ENCODE measurements at places on chromosomes 12 and 14.

DNA sequence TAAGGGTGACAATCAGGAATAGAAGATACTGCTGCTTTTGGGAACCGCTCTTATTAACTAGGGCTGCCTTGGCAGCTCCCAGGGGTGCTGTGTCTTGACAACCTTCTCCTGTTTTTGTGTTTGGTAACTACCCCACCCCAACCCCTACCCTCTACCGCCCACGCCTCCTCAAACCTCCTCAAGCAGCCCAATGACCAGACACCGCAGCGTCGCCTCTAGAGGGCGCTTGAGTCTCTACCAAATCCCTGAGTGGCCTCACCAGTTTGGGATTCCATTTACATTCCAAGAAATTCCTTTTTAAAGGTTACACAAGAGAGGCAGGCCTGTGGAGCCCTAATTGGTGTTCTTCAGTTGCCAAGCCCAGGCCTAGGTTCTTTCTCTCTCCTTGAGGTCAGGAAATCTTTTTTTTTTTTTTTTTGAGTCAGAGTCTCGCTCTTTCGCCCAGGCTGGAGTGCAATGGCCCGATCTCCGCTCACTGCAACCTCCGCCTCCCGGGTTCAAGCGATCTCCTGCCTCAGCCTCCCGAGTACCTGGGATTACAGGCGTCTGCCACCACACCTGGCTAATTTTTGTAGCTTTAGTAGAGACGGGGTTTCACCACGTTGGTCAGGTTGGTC lies 72.4 kb upstream of the USP44 start:
- peak; percentile 79 for DNase-seq

DNA sequence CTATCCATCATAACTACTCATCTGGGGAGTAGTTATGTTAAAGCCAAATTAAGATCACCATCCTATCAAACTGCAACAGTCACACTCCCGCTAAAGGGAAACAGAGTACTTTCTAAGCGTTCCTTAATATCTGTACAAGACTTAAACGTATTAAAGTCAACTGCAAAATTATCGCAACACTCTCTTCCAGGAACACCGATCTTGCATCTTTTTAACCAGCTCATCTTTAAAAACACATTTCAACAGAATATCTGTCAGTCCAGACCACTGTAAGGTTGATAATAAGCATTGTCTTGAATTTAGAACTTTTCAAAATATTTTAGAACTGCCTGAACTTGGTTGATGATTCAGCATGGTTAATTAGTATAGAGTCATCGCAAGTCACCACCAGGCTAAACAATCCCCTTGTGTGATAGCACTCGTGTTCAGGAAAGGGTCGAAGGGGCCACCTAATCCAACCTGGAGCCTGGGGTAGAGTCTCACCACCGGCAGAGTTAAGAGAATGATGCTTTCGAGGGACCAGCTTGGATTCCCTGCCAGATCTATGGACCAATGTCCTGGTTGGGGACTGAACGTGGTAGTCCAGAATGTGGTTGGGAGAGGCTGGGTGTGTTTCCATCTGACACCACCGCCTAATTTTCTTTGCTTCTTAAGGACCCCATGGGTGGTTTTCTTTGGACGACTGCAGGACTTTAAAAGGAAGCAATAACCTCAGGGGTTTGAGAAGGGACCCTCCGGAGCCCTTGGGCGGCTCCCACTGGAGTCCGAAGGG lies 890 bp downstream of the SPTLC2 start:
- peak; percentile 58 for DNase-seq

GRCh38 chr14:67875175-67876006 lies 55.8 kb downstream of the RAD51B start:
- no peak for DNase-seq

DNA sequence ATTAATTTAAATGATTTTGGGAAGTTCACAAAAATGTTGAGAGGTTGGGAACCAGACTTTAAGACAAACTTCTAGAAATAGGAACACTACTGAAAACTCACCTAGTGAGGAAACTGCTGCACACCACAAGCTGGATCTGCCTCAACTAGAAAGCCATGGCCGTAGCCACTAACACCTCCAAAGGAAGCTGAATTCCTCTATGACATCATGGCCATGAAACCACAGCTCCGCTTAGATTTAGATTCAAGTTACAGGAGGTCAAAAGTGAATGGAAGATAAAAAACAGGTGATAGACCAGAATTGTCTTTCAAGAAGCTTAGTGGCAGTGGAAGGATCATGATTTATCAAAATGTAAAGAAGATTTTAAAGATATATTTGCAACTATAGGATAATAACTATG lies 208.8 kb upstream of the ALG10 start:
- DNase-seq: no peak

DNA sequence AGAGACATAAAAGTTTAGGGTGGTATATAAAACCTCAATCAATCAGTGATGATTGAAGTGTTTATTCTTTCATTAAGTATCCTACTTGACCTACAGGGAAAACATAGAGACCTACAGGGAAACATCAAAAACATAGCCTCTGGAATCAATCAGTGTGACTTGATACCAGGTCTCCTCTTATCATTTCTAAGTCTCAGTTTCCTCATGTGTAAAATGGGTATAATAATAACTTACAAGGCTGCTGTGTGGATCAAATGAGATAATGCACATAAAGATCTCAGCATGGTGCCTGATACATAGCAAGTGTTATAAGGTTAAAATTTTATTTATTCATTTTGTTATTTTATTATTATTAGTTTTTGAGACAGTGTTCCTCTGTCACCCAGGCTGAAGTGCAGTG lies 22.2 kb upstream of the GNPTAB start:
- DNase-seq: no peak

- DNase-seq: no peak
Measured at GRCh38 chr12:100688451-100688864, 106.1 kb upstream of the ANO4 start.

GRCh38 chr12:44357494-44357893 lies 518.6 kb downstream of the NELL2 start:
- no peak for DNase-seq

DNA sequence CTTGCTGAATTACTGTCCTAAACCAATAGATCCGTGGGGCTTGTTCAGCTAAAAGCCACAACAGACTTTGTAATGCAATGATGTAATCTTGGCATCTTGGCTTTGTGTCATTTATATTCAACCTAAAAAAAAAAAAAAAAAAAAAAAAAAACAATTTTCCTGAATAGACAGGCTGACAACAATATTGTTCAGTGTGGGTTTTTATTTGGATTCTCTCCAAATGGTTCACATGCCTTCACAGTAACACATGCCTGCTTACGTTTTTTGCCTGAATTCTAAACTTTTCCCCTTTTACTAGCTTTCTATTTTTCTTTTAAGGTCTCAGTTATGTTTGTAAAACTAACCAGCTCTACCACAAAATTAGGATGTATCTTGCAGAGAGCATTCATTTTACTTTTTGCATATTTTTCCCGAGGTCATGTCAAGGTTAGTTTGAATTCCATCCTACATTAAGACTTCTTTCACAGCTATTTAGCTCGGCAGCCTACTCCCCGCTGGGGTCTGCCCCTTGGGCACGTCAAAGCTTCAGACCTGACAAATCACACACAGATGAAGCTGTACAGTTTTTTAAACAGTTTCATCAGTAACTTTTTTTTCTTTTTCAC lies 213.7 kb upstream of the NPAS3 start:
- peak; percentile 37 for DNase-seq

DNA sequence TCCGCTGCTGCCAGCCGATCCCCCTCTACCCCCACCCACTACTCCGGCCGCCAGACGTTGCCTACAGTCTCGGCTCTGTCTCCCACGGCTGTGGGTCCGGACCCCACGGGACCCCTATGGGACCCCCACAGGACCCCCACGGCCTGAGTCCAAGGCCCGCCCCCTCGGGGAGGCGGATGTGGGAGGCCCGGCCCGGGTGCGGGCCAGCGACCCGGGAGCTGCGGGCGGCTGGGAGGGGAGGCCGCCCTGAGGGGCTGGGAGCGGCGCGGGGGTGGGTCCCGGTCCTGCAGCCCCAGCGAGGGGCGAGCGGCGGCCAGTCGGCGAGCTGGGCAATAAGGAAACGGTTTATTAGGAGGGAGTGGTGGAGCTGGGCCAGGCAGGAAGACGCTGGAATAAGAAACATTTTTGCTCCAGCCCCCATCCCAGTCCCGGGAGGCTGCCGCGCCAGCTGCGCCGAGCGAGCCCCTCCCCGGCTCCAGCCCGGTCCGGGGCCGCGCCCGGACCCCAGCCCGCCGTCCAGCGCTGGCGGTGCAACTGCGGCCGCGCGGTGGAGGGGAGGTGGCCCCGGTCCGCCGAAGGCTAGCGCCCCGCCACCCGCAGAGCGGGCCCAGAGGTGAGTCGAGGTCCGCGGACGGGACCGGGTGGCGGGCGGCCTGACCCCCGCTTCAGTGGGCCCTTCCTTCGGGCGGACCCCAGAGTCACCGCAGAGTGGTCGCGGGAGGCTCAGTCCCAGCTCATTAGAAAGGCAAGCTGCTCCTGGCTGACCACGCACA lies at the start of gene ACVRL1:
ACVRL1 (plus strand) TSS at position 422 of the 773 bp plus-strand sequence. CDS start 4,971 bp downstream, outside the sequence.
- peak; percentile 40 for DNase-seq

DNA sequence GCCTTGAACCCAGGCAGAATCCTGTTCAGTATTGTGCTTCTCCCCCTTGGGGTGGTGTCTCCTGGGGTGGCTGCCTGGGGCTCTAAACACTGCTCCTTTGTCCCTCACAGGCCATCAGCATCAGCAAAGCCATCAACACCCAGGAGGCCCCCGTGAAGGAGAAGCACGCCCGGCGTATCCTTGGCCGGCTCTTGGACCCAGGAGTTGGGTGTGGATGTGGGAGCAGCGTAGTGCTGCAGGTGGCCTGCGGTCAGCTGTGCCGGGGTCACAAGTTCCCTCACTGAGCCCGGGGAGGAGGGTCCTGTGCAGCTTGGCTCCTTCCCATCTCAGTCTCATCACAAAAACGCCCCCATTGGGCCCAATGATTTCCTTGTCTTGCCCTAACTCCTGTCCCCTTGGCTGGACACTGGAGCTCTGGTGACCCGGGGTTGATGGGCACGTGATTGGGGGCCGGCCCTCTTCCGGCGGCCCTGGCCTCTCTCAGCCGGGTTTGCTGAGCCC lies 12.7 kb downstream of the HIP1R start:
- DNase-seq: no peak

DNA sequence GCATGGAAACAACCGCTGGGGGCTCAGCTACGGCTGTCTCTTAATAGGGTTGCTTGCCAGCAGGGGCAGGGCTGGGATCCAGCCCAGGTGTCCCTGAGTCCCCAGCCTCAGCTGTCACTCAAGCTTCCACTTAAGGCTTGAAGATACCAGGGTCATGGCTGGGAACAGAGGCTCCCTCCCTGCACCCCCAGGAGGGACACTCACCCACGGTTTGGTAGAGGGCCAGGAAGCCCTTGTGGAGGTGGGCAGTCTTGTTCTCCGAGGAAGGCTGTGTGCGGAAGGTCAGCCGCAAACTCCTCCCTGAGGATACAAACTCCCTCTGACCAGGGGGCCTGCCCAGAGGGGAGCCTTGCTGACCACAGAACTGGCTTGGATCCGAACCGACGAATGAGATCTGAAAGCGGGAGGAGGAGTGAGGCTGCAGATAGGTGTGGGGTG lies 7.3 kb downstream of the C1RL start:
- no peak for DNase-seq

- DNase-seq: no peak
Measured at GRCh38 chr14:91883753-91884152, 16.4 kb upstream of the TC2N start.

GRCh38 chr14:87883750-87884149 lies 109.2 kb downstream of the GALC start:
- no peak for DNase-seq

DNA sequence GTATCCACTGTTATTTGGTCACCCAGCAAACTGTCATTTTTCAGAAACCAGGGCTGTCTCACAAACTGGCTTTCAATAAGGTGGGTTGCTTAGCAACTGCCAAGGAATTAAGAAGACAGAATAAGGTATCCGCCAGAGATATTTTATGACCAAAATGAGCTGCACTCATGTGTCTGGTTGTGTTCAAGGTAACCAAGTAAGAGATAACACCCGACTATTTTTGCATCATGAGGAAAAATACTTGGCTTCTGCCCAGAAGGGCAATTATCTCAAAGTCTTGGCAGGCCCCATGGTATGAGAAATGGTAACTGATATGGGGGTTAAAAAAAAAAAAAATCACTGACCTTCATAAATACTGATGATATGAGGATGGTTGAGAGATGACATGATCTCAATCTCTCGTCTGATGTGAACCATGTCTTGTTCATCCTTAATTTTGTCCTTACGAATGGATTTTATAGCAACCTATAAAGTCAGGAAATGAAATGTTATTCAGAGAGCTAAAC lies 32.6 kb downstream of the NUAK1 start:
- no peak for DNase-seq

DNA sequence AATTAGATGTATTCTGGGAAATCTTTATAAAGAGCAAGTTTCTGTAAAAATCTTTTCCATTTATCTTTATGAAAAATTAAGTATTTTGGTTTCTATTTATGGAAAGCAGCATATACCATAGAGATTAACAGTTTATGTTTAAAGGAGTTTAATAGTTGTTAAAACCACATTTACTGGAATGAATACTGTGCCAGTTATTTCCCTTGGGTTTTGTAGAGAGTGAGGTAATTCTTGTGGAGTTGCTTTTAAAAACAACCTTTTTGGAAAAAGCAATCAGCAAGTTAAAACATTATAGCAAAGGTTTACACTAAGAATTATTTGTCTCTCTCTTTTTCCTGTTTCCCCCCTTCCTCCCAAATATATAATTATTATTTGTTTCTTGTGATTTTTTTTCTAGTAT lies 34.9 kb downstream of the AEBP2 start:
- no peak for DNase-seq

DNA sequence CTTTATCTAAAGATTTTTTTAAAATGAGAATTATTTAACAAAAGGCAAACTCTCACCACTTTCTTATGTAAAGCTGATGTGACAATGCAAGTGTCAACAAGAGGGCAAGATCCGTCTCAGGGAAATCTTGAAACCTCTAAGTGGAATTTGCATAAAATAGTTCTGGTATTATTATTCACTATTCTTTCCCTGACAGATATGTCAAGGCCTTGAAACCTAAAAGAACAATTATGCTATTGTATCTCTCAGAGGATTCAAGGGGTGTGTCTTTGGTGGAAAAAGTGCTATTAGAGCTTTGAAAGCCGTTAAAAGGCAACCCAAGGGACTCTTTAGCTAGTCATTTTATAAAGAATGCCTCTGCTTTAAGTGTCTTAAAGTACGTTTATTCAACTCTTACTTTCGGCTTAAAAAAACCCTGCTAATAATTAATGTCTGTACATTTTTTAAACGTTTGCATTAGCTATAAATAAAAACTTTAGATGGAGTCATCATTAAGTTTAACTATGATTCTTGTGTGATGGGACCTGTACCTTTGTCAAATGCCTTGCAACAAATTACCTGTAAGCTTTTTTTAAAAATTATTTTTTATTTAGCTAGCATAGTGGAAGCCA lies 585.5 kb downstream of the VRK1 start:
- DNase-seq: no peak

DNA sequence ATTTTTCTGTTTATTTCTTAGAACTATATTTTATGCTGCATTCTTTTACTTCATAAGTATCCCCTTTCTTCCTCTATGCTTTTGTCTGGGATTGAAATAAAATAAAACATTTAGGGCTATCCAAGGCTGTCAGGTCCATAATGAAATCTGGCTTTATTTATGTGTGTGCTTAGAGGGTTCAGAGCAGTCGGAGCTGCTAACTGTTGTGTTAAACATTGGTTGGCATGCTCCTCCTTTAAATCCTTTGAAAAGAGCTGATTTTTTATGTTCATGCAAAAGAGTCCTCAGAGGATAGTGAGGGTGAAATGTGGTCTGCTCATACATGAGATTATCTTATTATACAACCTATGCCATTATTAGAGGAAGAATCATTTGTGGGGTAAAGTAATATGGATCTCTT lies 322.3 kb upstream of the E2F7 start:
- DNase-seq: no peak

All from foreskin fibroblast (primary cell).